ENCODE measurements at places on chromosomes 2 and 18.

- DNase-seq: no peak
Observed at GRCh38 chr2:27353762-27354596, 2.6 kb downstream of the GTF3C2 start.

DNA sequence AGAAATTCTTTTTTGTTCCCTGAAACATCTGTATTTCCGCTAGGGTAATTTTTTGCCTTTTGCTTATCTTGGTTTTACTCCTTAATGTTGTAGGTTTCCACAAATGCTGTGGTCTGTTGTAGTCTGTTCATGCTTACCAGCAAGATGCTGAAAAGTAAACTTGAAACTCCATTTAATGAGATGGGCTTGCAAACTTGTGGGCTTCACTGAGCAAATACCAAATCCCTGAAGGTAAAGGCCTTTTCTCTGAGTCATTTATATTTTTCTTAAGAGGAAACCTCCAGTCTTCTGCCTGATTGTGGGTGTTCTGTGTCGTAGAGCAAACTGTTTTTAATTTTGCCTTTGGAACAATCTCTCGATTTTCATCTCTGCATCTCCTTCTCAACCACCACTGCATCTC, 9.3 kb downstream of the SP140 start:
- DNase-seq: no peak

- DNase-seq: no peak
Observed at GRCh38 chr18:63224630-63225029, 94.9 kb downstream of the BCL2 start.

DNA sequence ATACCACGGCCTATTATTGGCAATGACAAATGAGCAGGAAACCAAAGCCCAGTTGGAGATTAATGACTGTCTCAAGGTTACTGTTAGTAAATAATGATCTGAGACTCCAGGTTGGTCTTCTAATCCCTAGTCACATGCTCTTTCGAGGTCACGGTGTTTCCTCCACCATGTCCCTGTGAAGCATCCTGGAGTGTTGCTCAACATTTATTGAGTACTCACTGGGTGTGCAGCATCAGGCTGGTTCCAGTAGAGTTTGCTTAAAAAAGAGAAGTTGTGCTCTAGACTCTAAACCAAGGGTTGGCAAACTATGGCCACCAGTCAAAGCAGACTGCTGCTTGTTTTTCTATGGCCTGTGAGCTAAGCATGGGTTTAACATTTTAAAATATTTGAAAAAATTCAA, 263.8 kb upstream of the ATP5MC3 start:
- no peak for DNase-seq

DNA sequence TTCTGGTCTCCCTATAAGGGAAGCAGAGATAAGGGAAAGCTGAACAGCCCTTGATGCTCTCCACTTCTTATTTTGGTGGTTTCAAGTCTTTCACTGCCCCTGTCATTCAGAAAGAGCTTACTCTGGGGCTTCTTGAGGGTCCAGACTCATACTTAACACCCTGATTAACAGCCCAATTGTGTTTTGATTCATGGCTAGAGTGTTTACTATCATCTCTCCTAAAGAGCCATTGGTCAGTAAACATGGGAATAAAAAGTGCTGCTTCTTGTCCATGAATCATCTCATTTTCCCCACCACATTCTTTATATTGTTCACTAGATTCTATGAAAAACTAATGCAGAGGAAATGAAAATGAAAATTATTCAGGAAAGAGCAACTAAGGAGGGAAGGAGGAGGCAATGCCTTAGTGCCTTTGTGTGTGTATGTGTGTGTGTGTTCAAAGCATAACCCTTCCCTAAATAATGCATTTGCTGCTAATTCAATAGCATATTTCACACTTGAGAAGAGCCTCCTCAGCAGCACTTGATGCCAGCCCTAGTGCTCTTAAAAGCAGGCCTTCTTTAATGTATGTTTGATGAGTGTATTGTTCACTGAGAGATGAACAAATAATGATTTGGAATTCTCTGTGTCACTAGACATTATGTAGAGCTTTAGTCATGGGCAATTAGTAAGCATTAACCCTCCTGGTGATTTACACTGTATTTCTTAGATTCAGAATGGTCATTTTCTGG, 63.5 kb downstream of the DCC start:
- DNase-seq: no peak

DNA sequence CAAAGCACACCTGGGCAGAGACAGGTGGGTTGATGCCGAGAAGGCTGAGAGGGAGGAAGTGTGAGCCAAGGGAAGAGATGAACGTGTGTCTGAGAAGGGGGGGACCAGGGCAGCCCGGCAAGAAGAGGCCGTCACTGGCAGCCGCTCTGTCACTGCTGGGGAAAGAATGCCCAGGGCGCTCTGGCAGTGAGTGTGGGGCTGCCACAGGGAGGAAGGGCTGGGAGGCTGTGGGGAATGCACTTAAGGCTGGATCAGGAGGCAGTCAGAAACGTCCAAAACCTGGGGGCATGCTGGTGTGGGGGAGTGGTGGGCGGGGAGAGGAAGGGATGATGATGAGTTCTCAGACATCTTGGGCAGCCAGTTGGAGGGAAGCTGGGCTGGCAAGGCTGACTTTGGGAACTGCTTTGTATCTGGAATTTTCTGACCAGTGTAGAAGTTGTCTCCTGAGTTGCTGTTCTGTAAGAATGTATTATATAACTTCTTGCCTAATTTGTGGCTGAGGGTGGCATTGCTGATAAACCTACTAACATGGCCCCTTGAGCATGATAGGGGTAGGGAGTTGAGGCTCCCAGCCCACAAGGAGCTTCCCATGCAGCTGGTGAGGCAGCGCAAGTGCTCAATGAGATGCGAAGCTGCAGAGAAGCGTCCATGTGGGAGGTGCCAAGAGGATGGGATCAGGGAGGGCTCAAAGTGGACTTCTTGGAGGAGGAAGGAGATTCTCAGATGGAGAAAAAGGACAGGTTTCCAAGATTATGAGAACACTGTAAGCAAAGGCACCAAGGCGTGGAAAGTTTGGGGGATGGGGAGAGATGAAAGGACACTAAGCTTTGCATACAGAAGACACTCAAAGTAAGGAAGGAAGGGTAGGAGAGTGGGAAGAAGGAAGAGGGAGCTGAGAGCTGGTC, 185.1 kb upstream of the HAAO start:
- no peak for DNase-seq

DNA sequence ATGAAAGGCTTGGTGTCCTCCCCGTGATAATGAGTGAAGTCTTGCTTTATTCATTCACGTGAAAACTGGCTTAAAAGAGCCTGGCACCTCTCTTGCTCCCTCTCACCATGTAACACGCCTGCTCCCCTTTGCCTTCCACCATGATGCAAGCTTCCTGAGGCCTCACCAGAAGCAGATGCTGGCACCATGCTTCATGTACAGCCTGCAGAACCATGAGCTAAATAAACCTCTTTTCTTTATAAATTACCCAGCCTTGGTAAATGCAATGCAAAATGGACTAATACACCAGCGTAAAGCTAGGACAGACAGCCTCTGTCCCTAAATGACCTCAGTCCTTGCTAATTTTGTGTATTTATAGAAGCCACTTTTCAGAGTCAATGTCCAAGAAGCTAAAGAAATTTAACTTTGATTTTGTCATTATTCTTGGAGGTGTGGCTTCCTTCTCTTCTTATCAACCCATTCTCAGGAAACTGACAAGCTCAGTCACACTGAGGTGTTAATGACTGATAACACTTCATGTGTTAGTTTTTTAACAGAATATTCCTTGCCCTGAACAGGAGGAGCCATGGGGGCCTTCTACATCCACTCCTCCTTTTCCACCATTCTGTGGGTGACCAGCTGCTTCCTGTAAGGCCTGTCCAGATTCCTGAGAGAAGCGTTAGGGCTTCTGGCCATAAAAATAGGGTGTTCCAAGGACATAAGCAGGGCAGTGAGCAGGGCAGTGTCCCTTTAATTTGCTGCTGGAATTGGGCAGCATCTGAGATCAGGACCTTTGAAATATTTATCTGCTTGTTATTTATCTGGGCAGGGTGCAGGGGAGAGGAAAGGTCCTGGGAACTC, 38.0 kb upstream of the EPAS1 start:
- no peak for DNase-seq

DNA sequence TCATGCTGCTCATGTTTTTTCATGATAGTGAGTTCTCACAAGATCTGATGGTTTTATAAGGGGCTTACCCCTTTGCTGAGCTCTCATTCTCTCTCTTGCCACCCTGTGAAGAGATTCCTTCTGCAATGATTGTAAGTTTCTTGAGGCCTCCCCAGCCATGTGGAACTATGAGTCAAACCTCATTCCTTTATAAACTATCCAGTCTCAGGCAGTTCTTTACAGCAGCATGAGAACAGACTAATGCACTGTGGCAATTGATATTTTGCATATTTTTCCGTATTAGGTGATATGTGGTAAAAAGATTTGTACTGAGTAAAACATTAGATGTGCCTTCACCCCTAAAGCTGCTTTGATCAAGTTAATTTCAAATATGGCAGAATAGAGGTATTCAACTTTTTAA, 48.8 kb downstream of the RAB27B start:
- no peak for DNase-seq

DNA sequence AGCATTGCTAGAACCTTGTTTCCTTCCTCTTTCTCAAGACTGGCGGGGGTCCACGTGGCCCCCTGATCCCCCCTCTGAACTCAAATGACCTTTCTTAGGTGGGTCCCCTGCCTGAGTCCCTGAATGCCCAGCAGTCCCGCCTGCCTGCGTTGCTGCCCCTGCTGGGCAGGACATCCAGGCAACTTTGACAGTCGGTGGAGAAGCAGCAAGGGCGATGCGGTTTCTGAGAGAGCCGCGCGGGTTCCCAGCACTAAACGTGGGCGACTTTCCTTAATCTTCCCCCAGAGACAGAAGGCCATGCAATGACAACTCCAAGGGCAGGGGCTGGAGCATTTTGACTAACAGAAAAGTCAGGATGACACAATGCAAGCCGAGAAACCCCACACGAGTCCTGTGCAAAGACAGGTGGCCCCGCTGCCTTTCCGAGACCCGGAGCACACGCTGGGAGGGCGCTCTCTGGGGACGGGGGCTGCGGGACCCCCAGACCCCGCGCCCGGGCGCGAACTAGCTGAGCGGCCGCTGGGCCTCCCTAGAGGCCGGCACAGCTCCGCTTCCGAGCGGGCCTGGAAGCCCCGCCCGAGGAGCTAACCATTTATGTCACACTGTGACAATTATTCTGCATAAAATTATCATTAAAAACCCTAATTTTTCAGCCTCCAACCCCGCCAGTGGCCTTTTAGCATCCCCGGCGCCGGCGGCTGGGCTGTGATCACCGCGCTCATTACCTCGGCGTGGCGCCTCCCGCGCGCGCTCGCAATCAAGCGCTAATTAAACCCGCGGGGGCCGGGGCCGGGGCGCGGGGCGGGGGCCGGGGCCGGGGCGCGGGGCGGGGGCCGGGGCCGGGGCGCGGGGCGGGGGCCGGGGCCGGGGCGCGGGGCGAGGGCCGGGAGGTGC, 27.4 kb downstream of the ASB18 start:
- peak; percentile 52 for DNase-seq

DNA sequence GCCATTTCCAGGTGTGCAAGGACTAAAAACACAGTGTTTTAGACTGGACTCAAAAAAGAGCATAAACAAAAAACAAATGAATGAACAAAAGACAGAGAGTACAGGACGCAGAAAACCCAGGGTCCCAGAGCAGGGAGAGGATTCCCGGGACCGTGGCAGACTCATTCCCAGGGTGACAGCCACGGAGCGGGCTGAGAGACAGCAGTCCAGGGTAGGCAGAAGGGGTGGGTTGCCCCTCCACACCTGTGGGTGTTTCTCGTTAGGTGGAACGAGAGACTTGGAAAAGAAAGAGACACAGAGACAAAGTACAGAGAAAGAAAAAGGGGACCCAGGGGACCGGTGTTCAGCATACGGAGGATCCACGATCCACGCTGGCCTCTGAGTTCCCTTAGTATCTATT, 273.4 kb downstream of the EIPR1 start:
- DNase-seq: no peak

DNA sequence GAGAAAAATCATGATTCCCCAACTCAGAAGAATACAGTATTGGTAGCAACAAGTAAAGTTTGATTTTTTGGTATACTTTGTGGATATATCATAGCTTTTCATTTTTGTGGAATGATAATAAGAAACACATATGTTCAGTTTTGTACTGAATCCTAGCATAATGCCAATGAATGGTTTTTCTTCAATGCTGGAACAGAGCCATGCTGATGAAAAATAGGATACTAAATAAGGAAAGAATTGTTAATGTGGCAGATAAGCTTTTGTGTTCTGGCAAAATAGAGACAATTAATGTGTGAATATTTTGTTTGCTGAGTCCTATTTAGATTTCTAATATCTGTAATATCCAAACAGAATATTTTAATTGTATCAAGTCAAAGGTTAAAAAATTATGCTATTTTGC, 21.9 kb downstream of the CD28 start:
- DNase-seq: no peak

DNA sequence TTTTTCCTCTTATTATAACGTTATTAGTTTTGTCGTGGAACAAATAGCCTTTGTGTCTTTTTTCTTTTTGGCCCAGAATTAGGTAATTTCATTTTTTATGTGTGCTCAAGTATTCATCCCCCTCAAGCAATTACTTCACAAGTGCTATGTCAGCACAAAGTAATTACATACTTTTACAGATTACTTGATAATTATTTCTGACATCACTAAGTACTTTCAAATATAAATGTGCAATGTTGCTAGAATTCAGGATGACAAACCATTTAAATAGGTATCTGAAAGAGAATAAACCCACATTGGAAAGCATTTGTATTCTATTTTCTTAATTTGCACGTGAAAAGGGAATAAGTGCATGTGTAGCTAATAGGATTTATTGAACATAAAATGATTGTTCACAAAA, 238.2 kb downstream of the CDH7 start:
- DNase-seq: no peak

DNA sequence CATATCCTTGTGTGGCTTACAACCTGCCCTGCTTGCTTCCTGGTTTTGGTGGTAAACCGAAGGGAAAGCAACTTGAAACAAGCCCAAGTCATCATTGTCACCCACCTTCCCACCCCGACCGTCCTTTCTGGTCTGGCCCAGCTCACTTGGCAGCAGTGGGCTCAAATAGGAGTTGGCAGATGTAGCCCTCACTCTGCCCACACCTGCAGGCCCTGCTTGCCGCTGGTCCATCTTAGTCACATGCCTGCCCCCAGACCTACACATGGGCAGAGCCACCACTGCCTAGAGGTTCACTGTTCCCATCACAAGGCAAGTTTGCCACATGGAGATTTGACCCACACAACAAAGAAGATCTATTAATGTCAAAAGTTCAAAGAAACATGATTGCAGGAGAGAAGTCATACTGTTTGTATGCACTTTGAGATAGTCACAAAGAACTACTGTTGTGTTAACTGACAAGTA, 9.3 kb downstream of the EIPR1 start:
- no peak for DNase-seq

GRCh38 chr2:238796223-238796885, 51.5 kb upstream of the TWIST2 start:
- no peak for DNase-seq
